ENCODE measurements at places on chromosomes 7 and 10. TPM values are rescaled to one million over a fixed set of nuclear protein-coding genes. Genes with fewer than 3 reads are reported as not detected.

The TLL2 gene
- 0.07 TPM for polyA plus RNA-seq

- DNase-seq, result peak; percentile 3
Measured at GRCh38 chr10:91350651-91351081, 59.5 kb upstream of the HECTD2 start.

- DNase-seq, result no peak
Measured at GRCh38 chr7:151225948-151226510, 976 bp downstream of the ABCF2 start.

- no peak for DNase-seq
Measured at GRCh38 chr10:131909014-131909808, 8.4 kb downstream of the PPP2R2D start.
